T-helper 1 cell (primary cell): ENCODE measurements at places on chromosomes 5 and 9.

DNA sequence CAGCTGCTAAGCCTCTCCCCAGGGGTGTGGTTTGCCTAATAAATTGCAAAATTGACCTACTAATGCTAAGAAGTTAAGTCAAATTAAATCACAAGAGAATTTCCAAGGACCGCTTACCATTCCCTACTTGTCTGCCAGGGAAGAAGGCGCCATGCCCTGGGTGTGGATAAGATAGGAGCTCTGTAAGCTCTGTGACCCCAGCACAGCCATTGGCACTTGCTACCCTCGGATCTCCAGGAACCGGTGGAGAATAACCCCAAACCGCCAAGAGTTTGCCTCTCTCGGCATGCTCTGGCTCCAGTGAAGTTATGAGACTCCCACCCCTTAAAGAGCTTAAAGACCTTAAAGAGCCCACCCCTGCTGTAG, 58.9 kb downstream of the NEURL1B start:
- no peak for DNase-seq

DNA sequence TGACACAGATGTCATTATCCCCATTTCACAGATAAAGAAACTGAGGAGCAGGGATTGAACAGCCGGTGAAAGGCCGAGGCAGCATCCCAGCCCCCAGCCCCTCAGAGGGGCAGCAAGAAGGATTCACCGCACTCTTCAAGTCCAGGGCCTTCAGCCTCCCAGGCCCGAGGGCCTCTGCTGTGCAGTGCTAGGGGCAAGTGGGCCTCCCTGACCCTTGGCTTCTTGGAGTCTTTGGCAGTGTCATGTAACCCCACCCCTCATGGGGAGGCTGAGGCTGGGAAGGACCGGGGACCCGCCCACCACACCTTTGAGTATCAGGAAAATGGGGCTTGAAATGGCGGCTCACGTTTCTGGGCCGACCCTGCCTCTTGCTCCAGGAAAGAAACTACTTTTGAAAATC, 28.7 kb upstream of the RXRA start:
- no peak for DNase-seq

- DNase-seq = no peak
These were observed 187.1 kb upstream of the IER5L start for GRCh38 chr9:129365196-129365595.

DNA sequence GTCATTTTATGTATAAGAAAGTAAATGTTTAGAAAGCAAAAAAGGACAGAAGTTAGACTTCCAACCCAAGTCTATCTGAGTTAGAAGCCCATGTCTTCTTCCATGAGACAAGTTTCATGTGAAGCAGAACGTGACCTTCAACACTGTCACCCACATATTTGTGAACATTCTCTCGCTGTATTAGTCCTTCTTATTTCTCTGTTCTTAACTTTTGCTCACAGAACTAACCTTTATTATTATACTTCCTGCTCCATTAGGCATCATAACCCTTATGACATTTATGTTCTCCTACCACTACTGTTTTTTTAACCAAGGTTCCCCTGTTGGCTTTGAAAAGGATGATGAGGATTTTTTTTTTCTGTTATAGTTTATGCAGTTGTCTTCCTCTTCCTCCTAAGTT, 238.8 kb downstream of the ZNF608 start:
- no peak for DNase-seq
